ENCODE measurements at places on chromosomes 7 and 10. TPM values are rescaled to one million over a fixed set of nuclear protein-coding genes. Genes with fewer than 3 reads are reported as not detected.

DNA sequence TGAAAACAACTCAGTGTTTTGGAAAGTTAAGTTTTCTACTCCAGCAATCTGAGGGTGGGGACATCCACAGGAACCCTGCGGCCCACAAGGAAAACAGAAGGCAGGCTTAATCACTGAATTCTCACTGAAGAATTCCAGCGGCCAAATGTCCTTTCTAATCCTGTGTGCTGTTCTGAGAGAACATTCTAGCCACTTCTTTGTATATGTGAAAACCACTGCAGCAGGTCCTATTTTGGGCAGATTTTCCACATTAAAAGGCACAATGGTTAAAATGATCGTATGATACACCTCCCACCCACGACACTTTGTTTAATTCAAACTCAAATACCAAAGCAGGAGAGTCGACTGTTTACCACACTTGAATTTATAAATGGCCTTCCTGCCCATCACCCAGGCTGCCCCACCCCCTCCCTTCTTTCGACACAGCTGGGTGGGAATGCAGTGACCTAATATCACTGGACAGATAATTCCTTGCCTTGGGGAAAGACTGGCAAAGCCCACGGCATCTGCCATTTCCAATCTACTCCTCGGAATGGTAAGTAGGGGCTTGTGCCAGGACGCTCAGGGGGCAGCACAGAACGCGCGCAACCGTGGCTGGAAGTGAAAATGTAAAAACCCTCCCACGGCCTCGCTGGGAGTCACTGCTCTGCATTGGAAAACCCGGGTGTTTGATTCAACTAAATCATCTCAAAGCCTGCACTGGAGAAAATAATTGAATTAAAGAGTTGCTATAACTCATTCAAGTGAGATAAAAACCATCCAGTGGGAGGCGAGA is 67.0 kb downstream of the CTBP2 start:
- H3K4me3 ChIP-seq: no peak overlapping the region
- H3K27ac ChIP-seq: no peak overlapping the region
- H3K4me1 ChIP-seq: no peaks in the 10 kb centered on the region
- H3K27me3 ChIP-seq: no peaks in the 10 kb centered on the region

- H3K4me1 ChIP-seq: no peaks in the 10 kb centered on the region
- H3K27ac ChIP-seq: no peak overlapping the region
- H3K36me3 ChIP-seq: no peaks in the 10 kb centered on the region
- DNase-seq: no peak
- no peaks in the 10 kb centered on the region for H3K27me3 ChIP-seq
Measured at GRCh38 chr7:22662556-22663356, 64.2 kb upstream of the IL6 start.

DNA sequence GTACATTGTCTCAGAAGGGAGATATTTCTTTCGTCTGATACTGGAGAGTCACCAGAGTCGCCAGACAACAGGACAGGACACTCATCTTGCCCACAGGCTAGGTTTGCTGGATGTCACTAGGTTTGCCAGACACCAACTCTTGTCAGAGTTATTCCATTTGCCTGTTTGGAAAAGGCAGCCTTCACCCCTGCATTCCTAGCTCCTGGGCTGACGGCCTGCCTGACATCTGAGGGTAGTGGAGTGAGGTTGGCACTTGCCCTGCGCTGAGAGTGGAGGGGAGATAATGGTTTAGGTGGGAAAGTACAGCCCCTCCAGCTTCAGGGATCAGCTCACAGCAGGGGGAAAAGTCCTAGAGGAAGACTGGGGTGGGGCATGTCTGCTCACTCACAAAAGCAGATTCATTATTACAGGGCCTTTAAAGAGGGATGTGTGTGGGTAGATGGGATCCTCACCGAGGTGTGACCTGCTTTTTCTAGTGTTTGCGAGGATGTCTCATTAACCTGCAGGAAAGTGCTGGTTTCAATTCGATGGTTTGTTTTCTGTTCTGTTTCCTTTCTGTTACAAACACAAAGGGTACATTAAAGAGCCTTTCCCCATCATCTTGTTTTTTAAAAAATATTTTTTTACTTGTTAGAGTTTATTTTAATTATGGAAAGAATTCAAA is 79.3 kb upstream of the TNS3 start:
- H3K4me3 ChIP-seq: no peak overlapping the region
- H3K4me1 ChIP-seq: no peaks in the 10 kb centered on the region
- no peaks in the 10 kb centered on the region for H3K27me3 ChIP-seq
- no peak overlapping the region for H3K27ac ChIP-seq
- no peaks in the 10 kb centered on the region for H3K36me3 ChIP-seq

GRCh38 chr7:25638068-25638467 is 409.8 kb upstream of the NPVF start:
- no peaks in the 10 kb centered on the region for H3K36me3 ChIP-seq
- DNase-seq: peak; percentile 35
- no peaks in the 10 kb centered on the region for H3K27me3 ChIP-seq
- H3K4me3 ChIP-seq: no peak overlapping the region
- H3K4me1 ChIP-seq: peaks cover 44% of the 10 kb centered on the region

GRCh38 chr7:27237735-27238334 is 4.8 kb upstream of the EVX1 start:
- no peak overlapping the region for H3K4me3 ChIP-seq
- no peak overlapping the region for H3K27ac ChIP-seq

- DNase-seq: no peak
- H3K27ac ChIP-seq: no peak overlapping the region
- H3K4me3 ChIP-seq: no peak overlapping the region
- no peaks in the 10 kb centered on the region for H3K27me3 ChIP-seq
Measured at GRCh38 chr10:6956562-6956961, 376.5 kb upstream of the PRKCQ start.

Gene TLX1
- not detected for total RNA-seq

GRCh38 chr10:132146271-132146671 is 40.5 kb upstream of the DPYSL4 start:
- no peaks in the 10 kb centered on the region for H3K36me3 ChIP-seq
- H3K4me3 ChIP-seq: no peak overlapping the region
- H3K27ac ChIP-seq: no peak overlapping the region

GRCh38 chr10:110681023-110681681 is 37.0 kb downstream of the RBM20 start:
- H3K36me3 ChIP-seq: no peaks in the 10 kb centered on the region
- H3K4me3 ChIP-seq: peak overlapping the region; percentile 27
- peak overlapping the region; percentile 90 for H3K27ac ChIP-seq

Gene MUC12
- 1.2 TPM for total RNA-seq

Gene GPRIN2
- not detected for total RNA-seq
